NB4 (cell line): ENCODE measurements at places on chromosomes 7 and 10.

GRCh38 chr7:113548561-113548960 lies 370.2 kb downstream of the PPP1R3A start:
- DNase-seq = no peak

DNA sequence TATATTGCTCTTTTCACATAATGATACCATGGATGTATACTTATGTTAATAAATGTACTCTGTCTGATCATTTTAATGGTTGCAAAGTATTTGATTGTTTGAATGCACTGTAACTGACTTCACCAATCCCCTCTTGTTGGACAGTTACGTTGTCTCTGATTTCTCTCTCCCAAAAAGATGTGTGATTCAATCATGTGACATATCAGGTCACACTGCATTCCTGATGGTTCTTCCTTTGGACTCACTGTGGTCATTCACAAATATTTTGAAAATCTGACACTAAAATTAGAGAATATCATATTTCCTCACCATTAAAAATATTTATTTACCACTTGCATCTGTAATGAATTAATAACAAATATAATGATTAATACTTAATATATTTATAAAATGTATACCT lies 22.2 kb downstream of the SLC16A12 start:
- no peak for DNase-seq

GRCh38 chr10:124131172-124131571 lies 37.8 kb upstream of the CHST15 start:
- DNase-seq = no peak

DNA sequence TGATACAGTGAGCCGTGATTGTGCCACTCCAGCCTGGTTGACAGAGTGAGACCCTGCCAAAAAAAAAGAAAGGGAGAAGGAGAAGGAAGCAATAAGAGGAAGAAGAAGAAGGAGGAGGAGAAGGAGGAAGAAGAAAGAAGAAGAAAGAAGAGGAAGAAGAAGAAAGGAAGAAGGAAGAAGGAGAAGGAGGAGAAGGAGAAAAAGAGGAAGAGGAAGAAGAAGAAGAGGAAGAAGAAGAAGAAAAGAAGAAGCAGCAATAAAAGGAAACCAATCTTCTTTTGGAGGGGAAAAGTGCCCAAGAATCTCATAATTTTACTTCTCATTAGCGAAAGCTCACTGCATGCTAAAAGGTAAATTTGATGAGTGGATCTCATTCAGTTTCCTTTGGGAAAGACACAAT lies 85.7 kb upstream of the GLCCI1 start:
- DNase-seq = no peak

DNA sequence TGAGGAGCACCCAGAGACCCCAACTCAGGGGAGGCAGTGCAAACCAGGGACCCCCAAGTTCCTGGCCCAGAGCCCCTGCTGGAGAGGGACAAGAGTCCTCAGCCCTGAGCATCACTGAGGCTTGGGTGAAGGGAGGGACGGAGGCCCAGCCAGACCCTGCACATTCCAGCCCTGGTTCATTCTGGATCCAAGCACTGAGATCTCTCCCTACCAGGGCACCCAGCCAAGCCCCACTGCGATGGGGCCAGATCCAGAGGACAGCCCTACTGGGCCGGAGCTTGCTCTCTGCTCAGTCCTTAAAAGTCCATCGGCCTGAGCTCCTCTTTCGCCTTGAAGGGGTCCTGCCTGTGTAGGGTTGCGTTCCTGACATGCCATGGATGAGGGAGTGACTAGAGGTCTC lies 40.5 kb upstream of the RABGEF1 start:
- DNase-seq = no peak

- no peak for DNase-seq
Observed at GRCh38 chr10:1205450-1206030, 149.4 kb downstream of the WDR37 start.

DNA sequence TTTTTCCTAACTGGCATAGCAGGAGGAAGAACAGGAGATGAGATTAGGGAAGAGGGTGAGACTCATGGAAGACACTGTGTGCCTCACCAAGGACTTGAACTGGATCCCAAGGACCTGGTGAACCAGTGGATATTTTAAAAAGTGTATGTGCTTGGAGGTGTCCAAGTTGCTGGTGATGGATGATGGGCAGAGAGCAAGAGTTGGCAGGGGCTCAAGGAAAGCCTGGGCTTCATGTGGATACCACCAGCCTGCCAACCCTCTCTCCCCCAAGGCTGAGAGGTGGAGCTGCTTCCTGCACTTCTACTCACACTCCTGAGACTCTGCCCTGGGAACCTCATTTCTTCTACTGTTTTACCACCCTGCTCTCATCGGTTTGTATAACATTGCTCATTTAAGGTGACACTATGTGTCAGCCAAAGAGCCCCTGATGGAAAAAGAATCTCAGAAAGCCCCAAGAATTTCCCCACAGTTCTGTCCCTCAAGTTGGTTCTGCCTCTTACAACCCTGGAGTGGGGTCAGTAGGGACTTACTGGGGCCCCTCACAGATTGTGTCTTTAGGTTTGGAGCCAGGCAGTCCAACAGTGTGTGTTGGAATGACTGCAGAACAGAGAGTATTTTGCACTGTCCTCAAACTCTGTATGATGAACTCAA lies 56.2 kb upstream of the PDCD4 start:
- DNase-seq = no peak

GRCh38 chr10:33327751-33328150 lies 6.7 kb downstream of the NRP1 start:
- no peak for DNase-seq

DNA sequence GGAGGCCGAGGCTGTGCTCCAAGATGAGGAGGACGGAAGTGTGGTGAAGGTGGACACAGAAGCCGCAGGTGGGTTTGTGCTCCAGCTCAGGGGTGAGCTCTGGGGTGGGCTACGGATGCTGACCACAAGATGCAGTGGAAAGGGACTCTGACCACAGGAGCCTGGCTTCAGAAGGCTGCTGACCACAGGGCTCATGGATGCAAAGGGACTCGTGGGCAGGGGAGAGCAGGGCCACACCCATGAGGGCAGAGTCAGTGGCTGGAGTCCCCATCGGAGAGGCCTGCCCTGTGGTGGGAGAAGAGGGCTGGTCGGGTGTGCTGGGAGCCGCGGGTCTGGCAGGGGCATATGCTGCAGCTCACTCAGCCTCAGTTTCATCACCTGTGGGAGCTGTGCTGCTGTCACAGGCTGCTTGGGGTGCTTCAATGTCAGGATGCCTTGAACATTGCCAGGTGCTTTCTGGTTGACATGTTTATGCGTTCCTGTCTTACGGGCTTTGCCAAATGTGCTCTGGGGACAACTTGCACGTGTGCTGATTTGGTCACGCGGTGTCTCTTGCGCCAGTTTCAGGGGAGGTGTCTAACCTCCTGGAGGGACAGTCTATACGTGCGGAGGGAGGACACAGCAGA lies 13.7 kb downstream of the SCART1 start:
- no peak for DNase-seq

DNA sequence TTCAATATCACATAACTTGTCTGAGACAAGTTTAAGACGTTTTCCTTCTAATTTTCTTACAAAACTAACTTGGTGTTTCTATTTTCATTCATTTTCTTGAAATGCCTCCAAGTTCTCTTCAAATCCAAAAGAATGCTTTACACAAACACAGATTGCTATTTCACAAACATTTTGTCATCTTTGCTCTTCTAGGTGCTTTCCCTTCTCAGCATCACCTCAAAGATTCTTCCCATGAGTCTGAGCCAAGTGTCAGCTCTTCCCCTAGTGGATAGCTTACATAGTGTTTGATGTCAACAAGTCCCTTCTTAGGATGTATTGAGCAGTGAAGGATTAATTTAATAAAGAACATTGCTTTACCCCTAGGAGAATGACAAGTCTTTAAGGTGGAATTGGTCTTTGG lies 38.1 kb upstream of the SEMA3A start:
- no peak for DNase-seq

DNA sequence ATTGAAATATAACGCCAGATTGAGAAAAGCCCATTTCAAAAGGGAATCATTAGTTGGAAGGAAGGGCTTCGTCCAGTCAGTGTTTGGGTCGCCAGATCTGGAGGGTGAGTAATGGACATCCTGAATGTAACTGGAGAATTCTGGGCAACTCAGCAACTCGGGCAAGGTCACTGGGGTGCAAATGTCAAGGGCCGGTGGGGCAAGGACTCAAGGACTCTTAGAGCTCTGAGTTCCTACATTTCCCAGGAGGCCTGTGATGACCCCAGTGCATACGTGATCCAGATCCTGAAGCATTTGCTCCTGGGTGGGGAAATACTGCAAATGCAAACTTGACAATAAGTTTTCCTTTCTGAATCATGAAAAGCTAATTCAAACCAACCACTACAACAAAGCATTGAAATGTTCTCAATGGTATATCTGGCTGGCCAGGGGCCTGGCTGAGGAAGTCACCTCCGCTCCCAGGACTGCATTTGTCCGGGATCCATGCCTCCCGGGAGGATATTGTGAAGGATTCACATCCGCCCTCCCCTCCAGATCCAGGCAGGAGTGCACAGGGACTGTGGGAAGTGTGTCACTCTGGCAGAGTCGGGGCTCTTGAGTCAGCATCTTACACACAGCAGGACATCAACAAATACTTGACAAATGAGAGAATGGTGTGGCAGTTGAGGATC lies 164.0 kb downstream of the FANK1 start:
- no peak for DNase-seq

DNA sequence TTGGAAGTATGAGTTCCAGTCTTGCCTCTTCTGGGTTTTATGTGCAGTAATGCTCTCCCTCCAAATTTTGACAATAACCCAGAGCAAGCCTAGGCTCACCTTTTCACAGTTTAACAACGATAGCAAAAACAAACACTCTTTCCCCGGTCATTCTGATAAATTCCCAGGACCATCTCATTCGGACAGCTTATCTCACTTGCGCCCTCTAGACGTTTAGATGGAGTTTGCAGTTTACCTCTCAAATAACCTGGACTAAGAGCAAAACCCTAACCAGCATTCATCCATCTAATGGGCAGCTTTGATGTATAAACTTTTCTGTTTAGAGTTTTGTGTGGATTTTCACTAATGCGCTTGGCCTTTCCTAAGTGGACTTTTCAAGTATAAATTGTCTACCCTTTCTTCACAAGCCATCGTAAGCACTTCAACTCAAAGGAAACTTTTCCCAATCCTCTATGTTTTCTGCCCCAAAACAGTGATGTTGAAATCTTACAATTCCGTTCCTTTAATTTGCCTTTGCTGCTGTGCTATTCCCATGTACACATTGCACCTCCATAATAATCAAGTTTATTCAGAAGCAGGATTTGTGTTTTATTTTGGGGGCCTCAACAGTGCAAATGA lies 114.9 kb downstream of the HDAC9 start:
- DNase-seq = peak; percentile 48
